ENCODE measurements at places on chromosomes 2 and 18.
A peak's percentile ranks its signal among the peaks of the same experiment; 100 is the strongest.

- DNase-seq, result no peak
These were observed 51.9 kb downstream of the ESCO1 start for GRCh38 chr18:21548647-21549046.

GRCh38 chr18:46346213-46346612 is 242.0 kb downstream of the HAUS1 start:
- no peak for DNase-seq

- no peak for DNase-seq
These were observed 11.8 kb downstream of the TSHZ1 start for GRCh38 chr18:75222407-75222806.

- no peak for DNase-seq
These were observed 110.5 kb downstream of the CCDC148 start for GRCh38 chr2:158346032-158346431.

- no peak for DNase-seq
These were observed 137.6 kb downstream of the MYO1B start for GRCh38 chr2:191382801-191383200.

DNA sequence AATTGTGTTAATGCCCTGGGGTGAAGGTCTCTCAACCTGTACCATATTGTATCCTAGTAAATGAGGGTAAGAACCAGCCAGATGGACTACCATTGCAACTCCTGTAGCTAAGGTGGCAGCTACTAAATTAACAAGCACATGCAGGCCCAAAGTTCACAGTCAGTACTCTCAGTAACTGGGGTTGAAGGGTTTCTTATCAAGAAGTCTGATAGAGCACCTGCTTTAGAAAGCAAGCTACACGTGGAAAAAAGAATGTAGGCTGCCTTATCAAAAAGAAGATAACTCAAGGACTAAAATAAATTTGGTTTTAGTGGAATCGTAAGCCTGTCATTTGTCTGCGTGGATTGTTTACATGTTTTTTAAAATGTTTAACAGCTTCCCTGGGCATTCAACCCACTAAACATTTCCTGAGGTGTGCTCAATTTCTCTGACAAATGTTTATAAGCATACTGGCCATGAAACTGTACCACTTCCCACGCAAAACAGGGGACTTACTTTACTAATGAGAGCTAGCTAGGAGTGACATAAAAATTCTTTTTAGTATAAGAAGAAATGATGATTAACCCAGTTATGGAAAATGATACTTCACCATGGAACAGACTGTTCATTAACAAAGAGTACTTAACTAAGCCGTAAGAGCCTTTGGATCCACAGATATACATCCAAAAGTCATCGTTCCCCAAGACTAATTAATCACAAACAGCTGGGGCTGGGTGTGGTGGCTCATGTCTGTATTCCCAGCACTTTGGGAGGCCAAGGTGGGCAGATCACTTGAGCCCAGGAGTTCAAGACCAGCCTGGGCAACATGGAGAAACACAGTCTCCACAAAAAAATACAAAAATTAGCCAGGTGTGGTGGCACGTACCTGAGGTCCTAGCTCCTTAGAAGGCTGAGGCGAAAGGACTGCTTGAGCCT is 36.5 kb downstream of the LPIN2 start:
- DNase-seq, result no peak

GRCh38 chr18:46718501-46719341 is 38.1 kb downstream of the ST8SIA5 start:
- no peak for DNase-seq

DNA sequence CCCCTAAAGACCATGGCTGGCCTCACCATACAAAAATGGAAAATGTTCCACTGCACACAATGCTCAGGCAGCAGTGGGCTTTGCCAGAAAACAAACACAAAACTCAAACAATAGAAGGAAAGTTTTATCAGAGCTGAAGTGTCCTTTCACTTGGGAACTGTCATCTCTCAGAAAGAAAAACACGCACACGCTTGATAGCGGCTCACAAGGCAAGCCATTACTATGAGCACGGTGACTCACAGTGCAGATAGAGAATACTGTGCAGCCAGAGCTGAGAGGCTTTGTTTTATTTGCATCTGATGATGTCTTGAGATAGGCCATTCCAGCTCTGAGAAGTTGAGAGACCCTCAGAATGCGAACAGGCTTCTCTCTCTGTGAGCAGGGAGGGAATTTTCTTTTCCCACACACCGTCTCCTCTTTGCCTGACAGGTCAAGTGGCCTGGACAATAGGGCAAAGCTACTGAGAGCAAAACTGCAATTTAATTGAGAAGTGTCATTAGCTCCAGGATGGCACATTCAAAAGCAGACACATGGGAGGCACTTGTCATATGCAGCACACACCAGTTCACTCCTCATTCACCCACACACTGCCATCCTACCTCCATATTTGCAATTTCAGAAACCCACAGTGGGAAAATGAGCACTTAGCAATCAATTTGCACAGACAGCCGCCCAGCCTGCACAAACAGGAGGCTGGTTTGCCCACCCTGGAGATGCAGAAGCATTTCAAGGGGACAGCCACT is 236.6 kb downstream of the SS18 start:
- DNase-seq, result no peak

- peak; percentile 42 for DNase-seq
These were observed 28.8 kb downstream of the SH3BP4 start for GRCh38 chr2:234980451-234981187.

DNA sequence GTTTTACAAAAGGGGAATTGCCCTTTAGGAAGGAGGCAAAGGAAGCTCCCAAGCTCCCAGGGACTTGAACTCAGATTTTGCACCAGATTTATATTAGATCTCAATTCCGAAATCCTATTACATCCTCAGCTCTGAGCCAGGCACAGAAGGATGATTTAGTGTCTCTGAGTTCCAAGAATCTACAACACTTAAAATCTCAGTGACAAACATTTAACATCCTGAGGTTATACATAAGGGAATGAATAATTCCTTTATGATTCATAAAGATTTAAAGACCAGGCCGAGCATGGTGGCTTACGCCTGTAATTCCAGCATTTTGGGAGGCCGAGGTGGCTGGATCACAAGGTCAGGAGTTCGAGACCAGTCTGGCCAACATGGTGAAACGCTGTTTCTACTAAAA is 16.5 kb upstream of the SLC20A1 start:
- no peak for DNase-seq

- no peak for DNase-seq
These were observed 29.7 kb downstream of the GNLY start for GRCh38 chr2:85723707-85724360.

GRCh38 chr2:199449455-199449854 is 8.3 kb downstream of the SATB2 start:
- DNase-seq, result no peak

DNA sequence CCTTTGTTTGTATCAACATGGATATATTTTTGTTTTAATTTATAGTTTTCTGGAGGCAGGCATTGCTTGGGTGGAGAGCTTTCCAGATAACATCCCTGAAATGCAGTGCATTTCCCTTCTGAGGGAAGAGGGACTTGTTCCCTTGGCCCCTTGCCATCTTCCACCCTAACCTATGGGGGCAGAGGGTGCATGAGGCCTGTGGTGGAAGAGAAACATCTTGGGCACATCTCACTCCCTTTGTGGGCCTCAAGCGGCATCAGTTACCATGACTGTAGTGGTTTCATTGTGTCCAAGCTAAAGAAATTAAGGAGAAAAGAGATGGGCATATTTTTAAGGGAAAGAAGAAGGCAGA is 5.3 kb upstream of the RPL37A start:
- no peak for DNase-seq

DNA sequence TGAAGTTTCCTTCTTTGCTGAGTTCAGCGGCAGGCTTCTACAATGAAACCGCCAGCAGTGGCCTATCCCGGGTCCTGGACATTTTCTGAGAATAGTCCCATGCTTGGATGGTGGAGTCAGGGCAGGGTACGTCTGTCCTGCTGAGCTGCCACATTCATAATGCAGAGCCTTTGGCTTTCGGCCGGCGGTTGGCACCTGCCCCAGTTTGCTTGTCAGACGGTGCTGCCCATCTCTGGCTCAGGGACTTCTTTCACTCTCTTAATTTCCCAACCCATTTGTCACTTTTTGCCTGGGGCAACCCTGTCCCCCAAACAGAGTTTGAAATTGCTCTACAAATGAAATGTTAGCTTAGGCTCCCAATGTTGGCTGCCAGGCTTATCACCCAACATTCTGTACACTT is 57.2 kb downstream of the SOX11 start:
- DNase-seq, result no peak

DNA sequence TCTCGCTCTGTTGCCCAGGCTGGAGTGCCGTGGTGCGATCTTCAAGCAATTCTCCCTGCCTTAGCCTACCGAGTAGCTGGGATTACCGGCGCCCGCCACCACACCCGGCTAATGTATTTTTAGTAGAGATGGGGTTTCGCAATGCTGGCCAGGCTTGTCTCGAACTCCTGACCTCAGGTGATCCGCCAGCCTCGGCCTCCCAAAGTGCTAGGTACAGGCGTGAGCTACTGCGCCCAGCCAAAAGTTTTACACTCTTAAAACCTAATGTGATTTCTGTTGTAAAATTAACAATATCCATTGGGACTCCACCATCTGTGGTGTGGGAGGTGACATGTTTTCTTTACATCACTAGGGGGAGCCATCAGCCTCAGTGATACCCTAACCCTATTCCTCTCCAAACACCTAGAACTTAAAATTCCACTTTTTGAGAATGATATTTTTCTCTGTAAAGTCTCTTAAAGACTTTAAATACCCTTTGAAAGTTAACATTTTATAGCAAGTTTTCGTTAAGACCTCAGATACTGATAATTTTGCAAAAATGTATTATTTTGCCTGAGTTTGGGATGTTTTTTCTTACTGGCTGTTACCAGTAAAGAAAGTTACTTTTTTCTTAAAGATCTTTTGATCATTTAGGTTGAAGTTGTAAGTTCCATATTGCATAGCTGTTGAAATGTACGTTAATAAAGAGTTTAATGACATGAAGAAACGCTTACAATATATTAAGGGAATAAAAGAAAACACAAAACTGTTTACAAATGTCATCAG is 11.6 kb upstream of the EIF2AK2 start:
- DNase-seq, result peak; percentile 27

- DNase-seq, result no peak
These were observed 25.6 kb downstream of the GCA start for GRCh38 chr2:162369551-162369950.

DNA sequence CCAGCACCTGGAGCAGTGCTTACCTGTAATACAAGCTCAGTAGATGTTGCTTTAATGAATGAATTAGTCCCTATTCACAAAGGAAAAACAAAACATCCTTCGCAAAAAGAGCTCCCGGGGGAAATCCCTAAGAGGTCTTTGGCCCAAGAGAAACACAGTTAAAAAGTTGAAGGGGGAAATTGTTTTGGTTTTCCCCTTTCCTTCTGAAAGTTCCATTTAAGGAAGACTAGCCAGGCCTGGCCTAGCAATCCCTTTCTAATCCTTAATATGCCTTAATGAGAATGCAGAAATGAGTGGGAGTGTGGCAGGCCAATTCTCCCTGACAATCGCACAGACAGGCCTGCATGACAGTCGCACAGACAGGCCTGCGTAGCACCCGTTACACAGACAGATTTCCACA is 33.5 kb upstream of the REL start:
- no peak for DNase-seq

- no peak for DNase-seq
These were observed at the start of gene FABP1 for GRCh38 chr2:88127888-88128653. Gene FABP1, minus strand, starts transcription at chr2:88128062. Its CDS starts 45 bp downstream, at chr2:88128017.

DNA sequence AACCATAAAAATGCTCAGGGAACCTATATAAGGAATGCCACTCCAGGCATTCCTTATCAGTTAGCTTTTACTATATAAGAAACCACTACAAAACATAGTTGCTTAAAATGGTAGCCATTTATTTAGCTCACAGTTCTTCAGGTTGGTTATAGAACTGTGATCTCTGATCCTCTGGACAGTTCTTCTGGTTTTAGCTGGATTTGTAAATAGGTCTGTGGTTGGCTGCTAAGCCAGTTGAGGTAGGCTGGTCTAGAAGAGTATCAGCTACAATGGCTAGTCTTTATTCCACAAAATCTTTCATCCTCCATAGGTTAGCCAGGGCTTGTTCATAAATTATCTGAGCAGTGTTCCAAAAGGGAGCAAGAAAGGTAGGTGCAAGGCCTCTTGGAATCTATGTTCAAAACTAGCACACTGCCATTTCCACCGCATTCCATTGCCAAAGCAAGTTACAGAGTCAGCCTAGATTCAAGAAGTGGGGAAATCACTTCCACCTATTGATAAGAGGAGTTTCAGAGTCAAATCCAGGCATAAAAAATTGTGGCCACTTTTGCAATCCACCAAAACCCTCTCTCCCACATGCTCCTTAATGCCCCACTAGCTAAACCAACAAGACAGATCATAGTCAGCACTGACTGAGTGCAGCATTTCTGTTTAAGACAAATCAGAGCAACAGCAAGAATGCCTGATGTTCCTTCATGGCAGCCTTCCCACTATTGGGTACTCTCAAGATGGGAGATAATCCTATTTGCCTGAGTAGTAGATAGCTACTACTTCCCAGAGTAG is 146.4 kb downstream of the IRS1 start:
- no peak for DNase-seq

DNA sequence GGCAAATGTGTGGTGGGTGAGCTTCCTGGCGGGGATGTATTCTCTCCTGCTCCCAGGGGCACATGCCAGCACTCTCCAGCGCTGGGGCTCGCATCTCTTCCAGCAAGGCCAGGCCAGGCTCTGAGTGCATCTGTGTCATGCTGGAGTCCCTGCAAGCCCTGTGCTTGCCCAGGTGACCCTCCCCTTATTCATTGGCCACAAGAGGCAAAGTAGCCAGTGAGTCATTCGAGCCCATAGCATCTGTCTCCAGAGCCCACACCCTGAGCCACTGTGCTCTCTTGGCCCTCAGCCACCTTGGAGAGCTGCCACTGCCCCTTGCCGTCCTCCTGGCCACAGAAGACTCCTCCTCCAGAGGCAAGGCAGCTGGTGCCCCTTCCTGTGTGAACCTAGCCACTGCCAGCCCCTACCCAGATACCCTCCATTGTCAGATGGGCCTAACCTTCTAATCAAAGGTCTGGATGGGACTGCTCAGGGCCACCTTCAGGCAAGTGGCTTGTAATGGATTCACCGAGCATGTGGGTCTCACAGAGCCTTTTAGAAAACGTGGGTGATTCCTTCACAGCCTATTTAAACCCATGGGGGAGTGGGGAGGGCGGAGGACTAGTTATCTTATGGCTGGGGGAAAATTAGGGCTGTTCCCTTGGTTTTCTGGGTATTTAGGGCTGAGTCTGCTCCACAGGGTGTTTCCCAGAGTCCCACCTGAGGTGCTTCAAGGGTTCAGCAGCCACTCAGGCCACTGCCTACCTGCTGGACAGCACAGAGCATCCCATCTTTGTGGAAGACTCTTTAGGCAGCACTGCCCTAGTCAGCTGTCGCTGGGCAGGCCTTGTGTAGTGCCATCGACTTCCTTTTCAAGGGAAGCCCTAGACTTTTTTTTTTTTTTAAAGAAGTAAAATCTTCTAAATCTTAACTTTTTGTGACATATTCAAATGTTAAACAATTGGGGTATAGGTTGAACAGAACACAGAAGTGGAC is 137.4 kb downstream of the ACOXL start:
- no peak for DNase-seq

- DNase-seq, result no peak
These were observed 159.6 kb upstream of the TPO start for GRCh38 chr2:1253629-1254028.
